Stimulated activated CD8-positive, alpha-beta memory T cell treated with anti-CD3 and anti-CD28 coated beads, Interleukin-15, amount 100 ng/mL, for 48 hours (primary cell): ENCODE measurements at places on chromosomes 16 and 17.

- no peak for DNase-seq
Measured at GRCh38 chr16:30016555-30017276, 5.9 kb upstream of the DOC2A start.

- DNase-seq: no peak
Measured at GRCh38 chr17:72640415-72641165, 451.9 kb downstream of the SLC39A11 start.

DNA sequence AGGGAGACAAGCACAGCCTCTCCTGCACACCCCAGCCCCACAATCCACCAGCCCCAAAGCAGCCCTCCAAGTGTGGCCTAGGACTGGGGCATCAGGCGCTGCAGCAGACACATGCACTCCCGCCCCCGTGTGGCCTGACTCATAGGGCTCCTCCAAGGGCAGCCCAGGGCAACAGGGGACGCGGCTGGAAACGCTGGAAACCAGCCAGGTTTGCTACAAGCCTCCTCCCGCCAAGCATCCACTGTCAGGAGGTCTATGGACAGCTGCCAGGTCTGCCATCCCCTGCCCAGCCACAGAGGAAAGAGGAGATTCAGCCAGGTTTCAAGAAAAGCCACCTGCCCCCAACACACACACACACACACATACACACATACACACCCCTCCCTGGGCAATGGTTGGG lies 25.8 kb downstream of the SRCIN1 start:
- DNase-seq: no peak

- DNase-seq: no peak
Measured at GRCh38 chr17:9874722-9875121, 30.3 kb downstream of the RCVRN start.

DNA sequence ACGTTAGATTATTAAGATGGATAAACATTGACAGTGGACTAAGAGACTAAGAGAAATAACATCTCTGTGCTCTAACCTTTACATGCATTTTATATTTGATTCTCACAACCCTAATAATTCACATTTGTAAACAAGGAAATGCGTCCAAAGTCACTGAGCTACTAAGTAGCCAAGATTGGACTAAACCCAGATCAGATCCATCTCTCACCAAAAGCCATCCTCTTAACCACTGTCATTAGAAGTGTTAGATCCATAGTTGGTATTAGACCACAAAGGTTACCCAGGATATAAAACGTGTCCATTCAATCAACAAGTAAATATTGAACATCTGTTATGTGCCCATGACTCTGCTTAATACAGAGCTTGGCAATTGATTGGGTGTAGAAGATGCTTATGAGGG lies 5.2 kb downstream of the HSD17B2 start:
- no peak for DNase-seq

- DNase-seq: no peak
Measured at GRCh38 chr16:22614271-22614947, 103.7 kb downstream of the NPIPB5 start.

DNA sequence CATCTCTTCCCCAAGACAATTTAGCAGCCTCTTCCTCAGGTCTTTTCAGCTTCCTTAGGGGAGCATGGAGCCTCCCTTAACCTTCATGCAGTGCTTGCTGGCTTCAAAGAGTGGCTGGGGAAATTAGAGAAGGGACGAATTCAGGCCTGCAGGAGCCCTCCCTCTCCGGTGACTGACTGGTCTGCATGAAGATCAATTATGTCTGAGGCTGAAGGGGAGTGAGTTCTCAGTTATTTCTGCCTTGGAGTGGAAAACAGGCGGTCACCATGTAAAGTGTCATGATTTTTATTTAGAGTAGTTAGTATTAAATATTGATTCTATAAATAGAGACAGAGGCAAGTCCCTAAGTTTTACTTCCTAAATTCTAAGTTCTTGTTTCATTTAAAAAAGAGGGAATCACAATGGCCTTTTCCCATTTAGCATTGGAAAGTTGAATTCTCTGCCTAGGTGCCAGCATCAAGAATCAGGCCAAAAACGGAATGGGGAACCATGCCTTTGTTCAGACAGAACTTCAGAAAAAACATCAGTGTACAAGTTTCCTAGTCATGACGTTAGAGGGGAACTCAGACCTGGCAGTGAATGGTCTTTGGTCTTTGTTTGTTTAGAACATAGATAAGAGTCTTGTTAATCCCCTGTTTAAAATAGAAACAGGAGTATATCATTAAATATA lies 4.4 kb downstream of the GABARAPL2 start:
- DNase-seq: no peak

GRCh38 chr16:85361441-85362118 lies 249.3 kb upstream of the CIBAR2 start:
- no peak for DNase-seq

DNA sequence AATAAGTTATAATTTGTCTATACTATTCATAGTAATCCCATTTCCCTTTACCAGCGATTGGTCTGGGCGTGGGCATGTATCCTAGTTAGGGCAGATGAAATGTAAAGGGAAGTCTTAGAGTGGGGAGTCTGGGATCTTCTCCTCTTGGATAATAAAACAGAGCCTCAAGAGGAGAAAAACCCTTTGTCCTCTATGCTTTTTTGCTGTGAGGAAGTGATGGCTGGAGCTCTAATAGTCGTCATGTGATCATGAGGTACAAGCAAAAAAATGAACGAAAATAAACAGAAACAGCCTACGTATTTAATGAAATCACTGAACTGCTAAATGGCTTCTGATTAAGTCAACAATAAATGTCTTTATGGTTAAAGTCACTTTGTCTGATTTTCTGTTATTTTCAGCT lies 26.8 kb downstream of the EFCAB5 start:
- no peak for DNase-seq

DNA sequence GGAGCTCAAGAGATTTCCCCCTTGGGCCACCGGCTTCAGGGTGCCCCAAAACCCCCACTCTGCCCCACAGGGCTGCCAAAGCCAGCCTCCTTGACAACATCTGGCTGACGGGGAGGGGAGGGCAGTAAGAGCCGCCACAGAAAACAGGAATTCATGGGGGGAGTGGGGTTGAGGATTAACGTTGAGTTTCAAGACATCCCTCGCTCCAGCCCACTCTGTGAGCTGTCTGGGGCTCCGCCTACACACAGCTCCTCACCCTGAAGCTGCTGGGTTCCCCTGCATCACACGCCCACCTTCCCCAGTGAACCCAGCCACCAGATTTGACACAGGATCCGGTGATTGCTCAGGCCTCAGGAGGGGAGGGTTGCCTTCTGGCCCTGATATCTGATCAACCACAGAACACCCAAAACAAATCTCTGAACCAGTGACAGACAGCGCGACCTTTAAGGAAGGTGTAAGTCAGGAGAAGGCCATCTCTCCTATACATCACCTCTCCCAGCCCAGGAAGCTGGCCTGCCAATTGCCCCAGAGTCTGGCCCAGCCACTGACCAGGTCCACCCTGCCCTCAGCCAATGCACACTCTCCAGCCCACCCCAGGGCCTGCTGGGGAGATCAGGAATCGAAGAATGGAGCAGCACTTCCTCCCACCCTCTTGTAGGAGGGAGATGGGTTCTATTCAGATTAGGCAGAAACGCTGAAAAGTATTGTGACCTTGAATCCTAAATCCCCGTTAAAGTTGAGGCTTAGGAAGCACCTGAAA lies 132.1 kb downstream of the CLEC16A start:
- peak; percentile 89 for DNase-seq

- no peak for DNase-seq
Measured at GRCh38 chr17:1546292-1546922, 16.2 kb downstream of the PITPNA start.

- DNase-seq: no peak
Measured at GRCh38 chr16:47033176-47033575, 59.7 kb upstream of the DNAJA2 start.

- DNase-seq: no peak
Measured at GRCh38 chr16:89712274-89712781, 8.4 kb downstream of the VPS9D1 start.

DNA sequence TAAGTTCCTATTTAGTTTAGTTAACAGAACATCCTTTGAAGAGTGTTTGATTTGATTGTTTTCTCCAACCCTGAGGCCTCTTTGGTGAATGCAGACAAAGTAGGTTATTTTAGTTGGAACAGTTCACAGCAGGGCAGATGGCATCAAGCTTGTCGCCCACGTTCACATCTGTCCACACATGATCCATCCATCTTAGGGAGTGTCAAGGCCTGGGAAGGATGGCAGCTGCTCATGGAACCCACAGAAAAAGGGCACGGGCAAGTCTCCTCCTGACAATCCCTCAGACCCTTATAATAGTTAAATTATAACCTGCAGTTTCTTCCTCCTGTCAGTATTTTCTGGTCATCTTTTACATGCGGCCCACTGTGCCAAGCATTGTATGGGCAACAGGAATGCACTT lies 60.2 kb downstream of the KNOP1 start:
- DNase-seq: no peak

GRCh38 chr17:77127735-77128361 lies 12.9 kb upstream of the SEC14L1 start:
- peak; percentile 75 for DNase-seq

DNA sequence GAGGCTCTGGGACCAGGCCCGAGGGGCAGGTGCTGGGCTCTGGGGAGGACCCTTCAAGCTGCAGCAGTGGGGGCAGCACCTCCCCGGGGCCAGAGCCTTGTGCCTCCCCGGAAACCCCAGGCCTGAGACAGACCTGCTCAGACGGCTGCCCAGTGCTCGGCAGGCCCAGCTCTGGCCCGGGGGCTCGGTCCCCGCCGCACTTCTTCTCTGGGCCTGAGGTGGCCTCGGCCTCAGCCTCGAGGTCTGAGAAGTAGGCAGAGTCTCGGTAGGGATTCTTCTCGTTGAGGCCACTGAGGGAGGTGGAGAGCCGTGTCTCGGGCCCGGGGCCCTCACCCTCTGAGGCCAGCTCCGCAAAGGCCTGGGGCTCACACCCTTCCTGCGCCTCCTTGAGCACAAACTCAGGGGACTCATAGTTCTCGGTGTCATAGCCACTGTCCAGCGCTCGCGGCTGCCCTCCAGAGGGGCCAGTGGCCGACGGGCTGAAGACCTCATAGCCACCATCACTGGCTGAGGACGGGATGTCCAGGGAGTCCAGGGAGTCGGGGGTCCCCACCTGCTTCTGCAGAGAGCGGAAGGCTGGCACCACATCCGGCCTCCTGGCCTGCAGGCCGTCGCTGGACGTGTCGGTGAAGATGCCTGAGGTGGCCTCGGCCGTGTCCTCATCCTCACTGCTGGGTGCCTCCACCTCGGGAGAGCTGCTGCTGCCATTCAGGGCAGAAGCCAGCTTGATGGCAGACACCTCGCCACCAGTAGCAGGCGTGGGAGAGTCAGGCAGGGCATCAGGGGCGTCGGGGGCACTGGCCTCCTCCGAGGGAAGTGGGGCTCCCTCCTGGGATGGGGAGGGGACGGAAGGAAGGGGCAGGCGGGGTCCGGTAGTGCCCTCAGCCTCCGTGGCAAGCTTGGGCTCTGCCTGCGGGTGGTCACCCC lies 44.3 kb upstream of the PVALEF start:
- no peak for DNase-seq

DNA sequence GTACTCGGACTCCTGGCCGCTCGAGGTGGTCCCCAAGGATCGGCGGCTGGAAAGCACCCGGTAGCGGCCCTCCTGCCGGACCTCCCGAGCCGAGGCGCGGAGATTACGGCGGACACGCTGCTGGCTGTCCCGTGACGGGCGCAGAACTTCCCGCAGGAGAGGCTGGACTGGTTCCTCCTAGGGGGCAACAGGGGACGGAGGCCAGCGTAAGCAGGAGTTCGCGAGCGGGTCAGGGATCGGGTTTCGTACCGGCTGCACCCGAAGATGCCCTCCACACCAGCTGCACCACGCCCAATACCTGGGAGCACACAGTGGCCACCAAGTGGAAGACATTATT lies 341 bp downstream of the SLC7A6OS start:
- no peak for DNase-seq

DNA sequence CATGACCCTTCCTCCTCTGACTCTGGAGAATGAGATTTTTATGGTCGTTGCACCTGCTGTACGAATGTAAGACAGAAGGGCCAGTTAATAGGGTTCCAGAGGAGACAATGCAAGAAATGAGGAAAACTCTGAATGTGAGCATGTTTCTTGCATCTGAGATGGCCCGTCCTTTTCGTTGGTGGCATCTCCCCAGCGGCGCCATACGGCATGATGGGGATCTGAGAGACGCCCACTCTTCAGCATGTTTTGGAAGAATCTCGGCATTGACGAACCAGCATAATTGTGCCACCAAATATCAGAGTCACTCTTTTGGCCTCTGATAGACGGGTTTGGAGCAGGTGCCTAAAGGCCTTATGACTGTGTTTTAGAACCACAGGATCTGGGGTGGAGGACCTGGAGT lies 126.5 kb upstream of the RCVRN start:
- no peak for DNase-seq

DNA sequence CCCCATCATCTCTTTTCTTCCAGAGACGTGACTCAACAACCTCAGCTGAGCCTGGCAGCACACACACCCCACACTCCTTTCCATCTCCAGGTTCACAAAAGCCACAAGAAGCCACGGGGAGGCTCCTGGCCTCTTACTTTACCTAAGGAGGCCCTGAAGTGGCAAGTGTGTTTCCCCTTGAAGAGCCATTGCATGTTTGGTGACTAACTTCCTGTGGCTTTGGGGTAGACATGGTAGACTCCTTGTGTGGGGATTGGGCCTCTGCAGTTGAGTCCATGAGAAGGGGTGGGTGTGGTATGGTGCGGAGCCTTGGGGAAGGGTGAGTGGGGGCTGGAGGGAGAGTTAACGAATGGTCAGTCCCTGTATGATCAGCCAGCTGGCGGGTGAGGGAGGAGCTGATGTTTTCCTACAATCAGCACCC lies 24.2 kb downstream of the SAP30BP start:
- peak; percentile 64 for DNase-seq

DNA sequence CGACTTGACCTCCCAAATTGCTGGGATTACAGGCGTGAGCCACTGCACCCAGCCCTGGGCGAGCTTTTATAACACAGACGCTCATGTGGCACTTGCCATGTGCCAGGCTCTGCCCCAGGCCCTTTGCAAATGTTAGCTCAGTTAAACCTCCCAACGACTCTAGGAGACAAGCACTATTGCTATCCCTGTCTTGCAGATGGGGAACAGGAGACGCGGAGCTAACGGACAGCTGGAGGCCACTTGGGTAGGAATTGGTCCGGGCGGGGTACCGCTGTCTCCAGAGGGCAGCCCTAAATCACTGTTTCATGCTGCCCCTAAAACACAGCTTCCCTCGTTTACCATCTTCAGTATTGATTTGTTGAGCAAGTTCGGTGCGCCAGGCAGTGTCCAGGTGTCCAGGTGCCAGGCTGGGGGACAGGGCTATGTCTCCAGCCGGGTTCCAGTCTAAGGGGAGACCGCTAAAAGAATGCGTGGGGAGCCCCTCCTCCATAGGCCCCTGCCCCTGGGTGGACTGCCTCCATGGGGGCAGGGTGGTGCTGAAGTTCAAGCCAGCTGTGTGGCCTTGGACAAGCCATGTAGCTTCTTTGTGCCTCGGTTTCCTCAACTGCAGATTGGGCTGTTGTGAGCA lies 23.7 kb downstream of the TMEM235 start:
- no peak for DNase-seq

- no peak for DNase-seq
Measured at GRCh38 chr17:15913826-15914225, 31.1 kb upstream of the ADORA2B start.

- peak; percentile 58 for DNase-seq
Measured at GRCh38 chr17:74210191-74211140, 2.9 kb upstream of the TTYH2 start.
